ENCODE measurements at places on chromosomes 4 and X.

DNA sequence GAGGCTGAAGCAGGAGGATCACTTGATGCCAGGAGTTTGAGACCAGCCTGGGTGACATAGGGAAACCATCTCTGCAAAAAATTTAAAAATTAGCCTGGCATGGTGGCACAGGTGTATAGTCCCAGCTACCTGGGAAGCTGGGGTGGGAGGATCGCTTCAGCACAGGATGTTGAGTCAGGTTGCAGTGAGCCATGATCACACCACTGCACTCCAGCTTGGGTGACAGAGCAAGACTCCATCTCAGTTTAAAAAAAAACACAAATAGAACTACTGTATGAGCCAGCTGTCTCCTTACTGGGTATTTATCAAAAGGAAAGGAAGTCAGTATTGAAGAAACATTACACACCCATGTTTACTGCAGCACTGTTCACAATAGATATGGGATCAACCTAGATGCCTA lies 138.7 kb downstream of the RAP1GDS1 start:
- DNase-seq, result no peak

- no peak for DNase-seq
These were observed 211.9 kb downstream of the AFAP1 start for GRCh38 chr4:7727749-7728148.

- no peak for DNase-seq
These were observed 218.7 kb downstream of the SPATA18 start for GRCh38 chr4:52269761-52270160.

DNA sequence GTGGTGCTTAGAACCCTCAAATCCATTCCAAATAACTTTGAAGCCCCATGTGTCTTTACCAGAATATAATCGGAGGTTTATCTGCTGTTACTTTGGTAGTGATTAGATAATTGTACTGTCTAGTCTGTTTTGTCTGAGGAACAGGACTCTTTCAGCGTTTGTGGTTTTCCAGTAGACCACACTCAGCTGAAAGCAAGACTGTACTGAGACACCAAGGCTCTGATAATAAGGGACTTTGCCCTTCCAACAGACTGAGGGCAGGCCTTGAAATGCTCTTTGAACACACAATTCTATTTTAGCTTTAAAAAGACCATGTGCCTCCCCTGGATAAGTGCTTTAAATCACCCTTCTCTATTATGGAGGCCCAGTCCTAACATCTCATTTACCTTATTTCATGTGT lies 76.1 kb downstream of the KLHL8 start:
- no peak for DNase-seq

GRCh38 chrX:153590961-153591956 lies 7.7 kb downstream of the CCNQ start:
- DNase-seq, result no peak

DNA sequence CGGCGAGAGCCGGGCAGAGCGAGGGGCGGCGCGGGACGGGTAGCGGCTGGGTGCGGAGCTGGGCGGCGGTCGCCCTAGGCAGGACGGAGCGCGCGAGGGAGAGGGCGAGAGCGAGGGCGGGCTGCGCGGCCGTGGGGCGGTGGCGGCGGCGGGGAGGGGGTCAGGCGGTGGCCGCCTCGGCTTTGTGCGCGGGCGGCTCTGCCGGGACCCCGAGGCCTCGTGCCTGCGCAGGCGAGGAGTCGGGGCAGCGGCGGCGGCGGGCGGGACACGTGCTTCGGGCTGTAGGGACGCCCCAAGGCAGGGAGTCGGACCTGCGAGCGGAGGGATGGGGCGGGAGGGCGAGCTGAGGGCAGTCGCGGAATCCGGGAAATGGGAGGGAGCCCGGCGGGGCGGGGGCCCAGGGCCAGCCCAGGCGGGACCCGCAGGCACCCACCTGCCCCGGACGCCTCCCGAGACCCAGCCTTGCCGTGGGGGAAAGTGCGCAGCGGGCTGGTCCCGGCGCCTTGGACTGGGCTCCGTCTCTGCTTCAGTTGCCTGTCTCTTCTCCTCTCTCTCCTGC lies 465 bp downstream of the BMPR1B start:
- DNase-seq, result no peak

- DNase-seq, result no peak
These were observed 423.1 kb downstream of the ADAM29 start for GRCh38 chr4:175341203-175341755.

DNA sequence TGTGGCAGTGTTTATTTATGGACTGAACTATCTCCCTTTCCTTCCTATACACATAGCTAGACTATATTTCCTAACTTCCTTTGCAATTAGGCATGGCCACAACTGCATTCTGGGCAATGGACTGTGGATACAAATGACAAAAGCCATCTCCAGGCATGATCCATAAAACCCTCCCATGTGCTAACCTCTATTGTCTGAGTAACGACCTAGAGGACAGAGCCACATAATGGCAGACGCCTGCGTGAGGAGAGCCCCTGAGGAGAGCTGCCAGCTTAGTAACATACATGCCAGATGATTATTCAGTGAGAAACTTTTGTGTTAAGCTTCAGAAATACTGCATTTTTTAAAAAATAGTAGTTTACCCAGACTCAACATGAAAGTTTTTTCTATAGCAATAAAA lies 142.9 kb downstream of the ADGRA3 start:
- DNase-seq, result no peak

- DNase-seq, result no peak
These were observed 240.5 kb downstream of the PPP4R3C start for GRCh38 chrX:27222661-27223060.

GRCh38 chrX:13085526-13085925 lies 41.1 kb upstream of the FAM9C start:
- no peak for DNase-seq

DNA sequence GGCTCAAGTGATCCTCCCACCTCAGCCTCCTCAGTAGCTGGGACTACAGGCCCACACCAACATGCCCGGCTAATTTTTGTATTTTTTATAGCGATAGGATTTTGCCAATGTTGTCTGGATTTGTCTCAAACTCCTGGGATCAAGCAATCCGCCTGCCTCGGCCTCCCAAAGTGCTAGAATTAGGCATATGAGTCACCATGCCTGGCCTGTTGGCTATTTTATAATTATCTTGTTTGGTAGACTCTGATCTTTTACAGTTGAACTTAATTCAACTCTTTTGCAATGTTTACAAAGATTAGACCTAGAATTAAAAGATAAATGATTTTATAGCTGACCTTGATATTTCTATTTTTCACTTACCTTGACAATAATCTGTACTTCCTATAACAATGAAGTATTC lies 18.0 kb downstream of the DCK start:
- DNase-seq, result no peak

DNA sequence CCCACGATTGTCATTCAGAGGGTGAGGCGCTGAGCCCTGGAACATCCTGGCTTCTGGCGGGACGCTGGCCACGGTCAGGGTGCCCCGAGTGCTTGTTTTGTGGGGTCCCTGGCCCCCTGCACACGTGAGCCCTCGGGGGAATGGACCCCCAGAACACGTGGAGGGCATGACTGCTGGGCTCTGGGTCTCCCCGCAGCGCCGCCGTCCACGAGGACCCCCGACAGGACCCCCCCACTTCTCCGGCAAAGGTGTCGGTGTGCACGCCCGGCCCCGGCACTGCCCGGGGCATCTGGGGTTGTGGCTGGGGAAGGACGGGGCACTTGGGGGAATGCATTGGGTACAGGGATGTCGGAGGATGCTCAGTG lies 13.9 kb upstream of the GTPBP6 start:
- DNase-seq, result no peak

DNA sequence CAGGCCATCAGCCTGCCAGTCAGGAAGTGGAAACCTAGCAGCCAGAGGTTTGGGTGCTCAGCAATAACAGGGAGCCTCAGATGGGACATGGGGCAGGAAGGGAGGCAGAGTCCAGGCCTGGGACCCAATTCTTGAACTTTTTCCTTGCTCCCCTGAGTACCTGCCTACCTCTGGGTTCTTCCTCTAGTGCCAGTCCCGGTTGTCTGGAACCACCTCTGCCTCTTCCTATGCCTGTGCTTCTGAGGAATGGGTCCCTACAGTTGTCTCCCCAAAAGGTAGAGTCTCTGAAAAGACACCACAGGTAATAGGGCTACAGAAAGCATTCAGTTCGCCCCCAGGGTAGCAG lies 212.4 kb upstream of the MAMLD1 start:
- DNase-seq, result no peak

- DNase-seq, result peak; percentile 18
These were observed 38.2 kb downstream of the EDNRA start for GRCh38 chr4:147518846-147519767.

DNA sequence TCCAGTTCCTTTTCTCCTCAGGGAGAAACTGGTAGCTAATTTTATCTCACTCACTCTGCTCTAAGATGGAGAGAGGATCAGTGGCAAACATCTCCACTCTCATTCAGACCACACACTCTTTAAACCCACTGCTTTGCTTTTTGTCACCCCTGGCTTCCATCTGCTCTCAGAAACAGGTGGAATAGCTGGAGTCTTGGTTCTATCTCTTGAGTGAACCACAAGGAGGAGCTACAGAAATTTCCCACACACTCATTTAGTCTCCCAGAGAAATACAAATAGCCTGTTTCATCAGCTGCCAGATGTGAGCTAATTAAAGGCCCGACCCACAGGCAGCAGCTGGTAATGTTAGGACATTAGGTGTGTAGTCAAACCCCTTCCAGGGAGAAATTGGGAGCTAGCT lies 96.6 kb downstream of the STPG2 start:
- DNase-seq, result no peak

DNA sequence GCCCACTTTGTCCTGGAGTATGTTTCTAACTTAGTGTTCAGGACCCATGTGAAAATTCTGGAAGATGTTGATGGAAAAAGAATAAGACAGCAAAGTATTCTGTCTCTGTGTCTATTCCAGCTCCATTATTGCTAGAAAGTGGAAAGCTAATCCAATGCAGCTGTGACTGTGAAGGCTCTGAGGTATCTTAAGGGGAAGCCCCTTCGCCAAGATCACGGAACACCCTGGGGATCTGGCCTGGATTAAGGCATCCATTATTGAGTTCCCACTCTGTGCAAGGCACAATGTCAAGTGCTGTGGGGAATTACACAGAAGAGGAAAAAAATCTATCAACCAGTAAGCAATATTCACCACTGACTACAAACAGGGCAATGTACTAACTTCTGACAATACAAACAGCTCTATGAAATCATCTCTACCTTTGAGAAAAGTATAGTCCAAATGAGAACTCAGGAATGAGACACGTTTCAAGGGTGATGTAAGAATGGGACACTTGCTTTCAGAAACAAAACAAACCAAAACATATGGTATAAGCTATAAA lies 222.1 kb downstream of the LDB2 start:
- no peak for DNase-seq

GRCh38 chr4:125368671-125369081 lies 53.9 kb downstream of the FAT4 start:
- no peak for DNase-seq

- no peak for DNase-seq
These were observed 7.5 kb upstream of the GUCY1A1 start for GRCh38 chr4:155659176-155659575.

DNA sequence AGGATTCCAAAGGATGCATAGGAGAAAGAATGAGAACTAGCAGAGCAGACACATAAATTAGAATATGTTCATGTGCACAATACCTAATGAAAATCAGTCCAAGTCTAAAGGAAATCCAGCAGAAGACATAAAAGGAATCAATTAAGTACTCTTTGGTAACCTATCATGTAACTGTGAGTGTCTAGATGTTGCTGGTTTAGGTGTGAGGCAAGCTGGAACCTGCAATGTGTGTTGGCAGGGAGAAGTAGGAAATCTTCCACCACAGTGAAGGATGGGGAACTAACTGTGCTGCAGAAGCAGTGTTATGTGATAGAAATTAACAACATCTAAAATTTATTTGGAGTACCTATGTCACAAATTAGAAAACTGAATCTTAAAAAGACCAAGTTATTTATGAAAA lies 330.8 kb upstream of the DKK2 start:
- DNase-seq, result no peak

- no peak for DNase-seq
These were observed 160.1 kb upstream of the LDB2 start for GRCh38 chr4:17058536-17058915.

DNA sequence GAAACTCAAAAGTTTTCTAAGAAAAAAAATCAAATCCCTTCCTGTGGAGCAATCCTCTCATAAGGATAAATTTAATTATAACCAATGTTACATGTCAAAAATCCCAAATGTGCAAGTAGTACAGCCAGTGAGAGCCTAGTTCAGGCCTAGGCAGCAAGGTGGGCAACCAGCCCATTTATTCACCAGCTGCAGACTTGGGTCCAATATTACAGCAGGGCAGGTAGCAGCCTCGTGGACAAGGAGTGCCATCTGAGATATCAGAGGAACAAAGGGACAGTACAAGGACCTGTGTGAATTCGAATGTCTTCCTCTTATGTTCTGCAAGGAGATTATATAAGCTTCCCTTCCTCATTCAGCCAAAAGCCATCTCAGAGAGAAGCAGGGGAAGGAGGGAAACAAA lies 6.6 kb downstream of the HELQ start:
- DNase-seq, result no peak

DNA sequence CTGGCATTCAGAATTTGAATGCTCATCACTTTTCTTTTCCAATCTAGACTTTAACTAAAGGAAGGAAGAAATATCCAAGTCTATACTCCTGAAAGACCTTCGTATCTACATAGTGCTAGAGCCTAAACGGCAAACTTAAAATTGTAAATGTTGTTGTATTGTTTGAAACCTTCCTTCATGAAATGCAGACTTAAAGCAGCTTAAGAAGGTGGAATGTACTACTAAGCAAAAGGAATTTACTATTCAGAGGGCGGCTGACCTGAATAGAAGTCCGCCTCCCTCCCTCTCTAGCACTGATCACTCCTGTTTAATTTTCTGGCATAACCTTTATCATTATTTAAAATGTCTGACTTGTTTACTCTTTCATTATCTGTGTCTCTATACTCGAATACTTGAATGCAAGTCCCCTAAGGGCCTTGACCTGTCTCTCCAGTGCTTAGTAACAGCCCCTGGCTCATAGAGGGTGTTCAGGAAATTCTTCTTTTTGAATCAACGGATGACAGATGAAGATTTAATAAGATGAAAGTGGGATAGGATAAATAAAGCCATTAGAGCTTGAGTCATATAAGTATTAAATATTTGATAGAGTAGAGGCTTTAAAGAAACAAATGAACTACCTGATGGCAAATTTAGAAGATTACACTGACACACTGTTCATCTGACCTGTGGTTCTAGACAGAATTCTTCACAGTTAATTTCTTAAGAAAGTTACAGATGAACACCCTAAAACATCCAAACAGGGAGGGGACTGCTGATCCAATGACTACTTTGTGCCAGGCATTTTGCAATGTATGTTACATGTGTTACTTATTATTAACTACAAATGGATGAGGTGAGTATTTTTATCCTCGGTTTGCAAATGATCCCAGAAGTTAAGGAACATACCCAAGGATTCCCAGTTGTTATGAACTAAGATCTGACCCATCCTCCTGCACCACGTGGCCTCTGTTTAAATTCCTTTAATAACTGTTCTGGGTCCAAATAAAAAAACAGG lies 20.2 kb upstream of the RBPJ start:
- DNase-seq, result no peak

GRCh38 chr4:80199947-80200346 lies 2.6 kb downstream of the PRDM8 start:
- no peak for DNase-seq

DNA sequence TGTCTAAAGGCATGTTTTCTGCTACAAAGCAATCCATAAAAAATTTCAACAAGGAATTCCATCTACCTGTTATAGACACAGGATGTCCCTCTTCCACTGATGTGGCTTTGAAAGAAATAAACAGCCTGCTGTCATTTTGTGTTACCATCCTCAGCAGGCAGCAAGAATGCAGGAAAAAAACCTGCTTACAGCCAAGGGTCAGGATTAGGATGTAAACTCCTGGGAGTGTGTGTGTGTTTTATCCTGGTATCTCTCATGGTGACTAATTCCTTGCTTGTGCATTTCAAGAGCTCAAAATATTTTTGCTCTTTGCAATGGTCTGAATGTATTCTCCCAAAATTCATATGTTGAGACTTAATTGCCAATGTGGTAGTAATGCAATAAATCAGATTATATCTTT lies 28.6 kb upstream of the SFRP2 start:
- DNase-seq, result no peak

All from stimulated activated CD4-positive, alpha-beta T cell treated with anti-CD3 and anti-CD28 coated beads, Interleukin-1b, Interleukin-23, amount 100 ng/mL, for 24 hours (primary cell).